GM12865 (cell line): ENCODE measurements at places on chromosomes 5 and 9.

GRCh38 chr9:34446468-34446891, 11.9 kb downstream of the FAM219A start:
- DNase-seq = no peak

DNA sequence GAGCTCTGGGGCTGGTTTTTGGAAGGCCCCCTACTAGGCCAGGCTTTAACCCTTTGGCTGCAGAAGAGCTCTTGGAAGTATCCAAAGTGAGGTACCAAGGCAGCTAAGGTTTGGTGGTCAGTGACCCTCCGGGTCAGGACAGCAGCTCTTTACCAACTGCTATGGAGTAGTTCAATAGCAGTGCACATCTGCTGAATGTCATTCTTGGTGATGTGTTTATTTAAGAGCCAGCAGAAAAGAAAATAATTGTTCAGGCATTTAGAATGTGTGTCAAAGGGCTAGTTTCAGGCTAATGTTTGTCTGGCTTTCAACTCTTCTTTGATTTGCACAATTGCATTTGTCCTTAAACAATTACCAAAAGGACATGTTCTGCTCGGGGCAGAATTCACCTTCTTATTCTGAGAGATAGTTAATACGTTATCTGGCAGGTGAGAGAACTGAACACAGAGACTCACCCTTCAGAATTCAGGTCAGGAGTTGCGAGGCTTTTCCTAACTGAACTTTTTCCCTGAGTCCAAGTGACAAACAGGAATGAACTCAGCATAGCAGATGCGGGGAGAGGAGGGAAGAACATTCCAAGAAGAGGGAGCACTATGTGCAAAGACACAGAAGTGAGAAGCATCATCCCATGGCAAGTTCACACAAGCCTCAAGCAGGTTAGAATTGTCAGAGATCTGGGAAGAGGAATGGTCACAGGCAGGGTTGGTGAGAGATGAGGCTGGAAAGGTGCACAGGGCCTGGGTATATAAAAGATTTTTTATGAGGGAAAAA, 556.7 kb upstream of the TLE4 start:
- no peak for DNase-seq

- DNase-seq = no peak
Observed at GRCh38 chr5:177526791-177527190, 10.0 kb upstream of the DDX41 start.

DNA sequence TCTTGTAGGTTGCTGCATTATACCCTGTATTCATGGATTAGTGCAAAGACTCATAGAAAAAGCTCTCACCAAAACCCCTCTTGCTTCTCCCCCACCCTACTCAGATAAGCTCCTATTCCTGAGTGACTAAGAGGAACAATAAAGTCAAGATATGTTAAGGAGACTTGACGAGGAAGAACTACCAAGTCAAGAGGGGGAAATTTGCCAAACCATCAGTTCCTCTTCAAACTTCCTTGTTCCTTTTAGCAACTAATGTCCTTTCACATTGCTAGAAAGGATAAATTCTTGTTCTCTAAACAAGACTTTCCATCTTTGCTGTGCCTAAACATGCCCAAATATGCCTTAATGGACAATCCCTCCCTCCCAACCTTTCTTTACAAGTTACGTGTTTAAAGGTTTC, 27.0 kb downstream of the CNOT8 start:
- DNase-seq = no peak

DNA sequence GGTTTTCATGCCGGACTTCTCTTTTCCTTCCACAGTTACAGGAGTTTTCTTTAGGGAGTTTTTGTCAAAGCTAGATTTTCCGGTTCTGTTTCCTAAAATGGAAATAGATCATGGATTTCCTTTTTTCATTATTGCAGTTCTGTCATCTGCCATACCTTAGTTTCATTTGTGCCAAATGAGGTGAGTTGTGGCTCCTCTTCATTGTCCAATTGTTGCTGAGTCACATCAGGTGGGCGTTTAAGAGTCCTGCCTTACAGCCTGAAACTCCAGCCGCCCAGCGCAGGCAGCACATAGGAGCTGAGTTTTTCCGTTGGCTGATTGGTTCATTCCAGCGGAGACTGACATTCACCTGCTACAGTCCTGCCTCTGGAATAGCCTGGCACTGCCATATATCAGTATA, 14.1 kb downstream of the SLC25A25 start:
- DNase-seq = no peak

DNA sequence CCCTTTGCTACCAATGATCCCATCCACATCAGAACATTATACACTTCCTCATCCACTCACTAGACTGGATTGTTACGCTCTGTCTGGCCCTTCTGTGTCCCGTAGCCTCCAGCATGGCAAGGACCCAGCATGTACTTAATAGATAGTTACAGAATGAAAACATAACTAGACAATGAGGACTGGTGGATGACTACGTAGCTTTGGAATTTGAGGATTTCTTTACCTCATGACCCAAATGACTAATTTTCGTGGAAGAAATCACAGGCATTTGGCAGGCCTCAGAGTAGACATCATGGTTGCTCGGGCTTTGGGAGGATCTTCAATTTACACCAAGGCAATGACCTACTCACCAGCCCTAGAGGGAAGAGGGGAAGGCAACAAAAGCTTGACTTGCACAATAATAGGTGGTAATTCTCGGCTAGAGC, 299.8 kb downstream of the TLE1 start:
- no peak for DNase-seq

- DNase-seq = no peak
Observed at GRCh38 chr5:80781356-80781755, 126.6 kb upstream of the DHFR start.

DNA sequence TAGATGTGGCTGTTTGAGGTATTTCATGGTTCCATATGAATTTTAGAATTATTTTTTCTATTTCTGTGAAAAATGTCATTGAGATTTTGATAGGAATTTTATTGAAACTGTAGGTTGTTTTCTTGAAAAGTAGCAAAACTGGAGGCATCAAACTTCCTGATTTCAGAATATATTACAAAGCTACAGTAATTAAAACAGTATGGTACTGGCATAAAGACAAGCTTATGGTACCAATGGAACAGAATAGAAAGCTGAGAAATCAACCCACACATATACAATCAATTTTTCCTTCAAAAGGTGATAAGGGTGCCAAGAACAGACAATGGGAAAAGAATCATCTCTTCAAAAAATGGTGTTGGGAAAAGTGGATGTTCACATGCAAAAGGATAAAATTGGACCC, 197.7 kb upstream of the DAP start:
- no peak for DNase-seq

GRCh38 chr5:125370461-125371205, 624.2 kb upstream of the ZNF608 start:
- no peak for DNase-seq

DNA sequence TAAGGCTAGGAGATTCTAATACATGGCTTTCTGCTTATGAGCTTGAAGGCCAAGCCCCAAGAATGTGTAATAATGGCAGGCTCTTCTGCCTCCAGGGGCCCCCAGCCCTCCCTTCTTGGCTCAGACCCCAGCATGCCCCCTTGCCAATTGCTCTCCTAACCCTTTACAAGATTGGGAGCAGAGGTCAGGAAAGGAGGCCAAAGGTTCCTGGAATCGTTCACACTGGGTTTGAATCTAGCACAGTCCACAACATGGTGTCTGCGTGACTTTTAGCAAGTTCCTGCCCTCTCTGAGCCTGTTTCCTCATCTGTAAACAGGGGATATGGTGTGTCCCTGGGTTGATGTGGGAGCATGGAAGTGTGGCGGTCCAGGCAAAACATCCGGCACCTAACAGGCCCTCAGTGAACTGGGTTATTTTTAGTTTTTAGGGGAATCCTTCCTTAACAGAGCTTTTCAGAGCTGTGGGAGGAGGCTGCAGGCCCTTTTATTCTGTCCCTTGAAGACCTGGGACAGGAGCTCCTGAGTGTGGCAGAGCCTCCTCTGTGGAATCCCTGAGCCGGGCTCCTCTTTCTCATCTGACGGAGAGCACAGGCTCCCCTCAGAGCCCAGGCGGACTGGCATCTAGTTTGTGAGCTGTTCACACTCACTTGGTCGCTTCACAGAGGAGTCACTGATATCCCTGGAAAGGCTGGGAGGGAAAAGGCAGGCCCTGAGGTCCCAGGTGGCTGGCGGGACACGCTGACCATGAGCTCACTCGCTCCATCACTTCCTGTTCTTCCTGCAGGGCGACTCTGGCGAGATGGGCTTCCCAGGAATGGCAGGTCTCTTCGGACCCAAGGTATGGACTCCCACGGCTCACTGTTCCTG, 23.4 kb upstream of the ORM1 start:
- DNase-seq = no peak

DNA sequence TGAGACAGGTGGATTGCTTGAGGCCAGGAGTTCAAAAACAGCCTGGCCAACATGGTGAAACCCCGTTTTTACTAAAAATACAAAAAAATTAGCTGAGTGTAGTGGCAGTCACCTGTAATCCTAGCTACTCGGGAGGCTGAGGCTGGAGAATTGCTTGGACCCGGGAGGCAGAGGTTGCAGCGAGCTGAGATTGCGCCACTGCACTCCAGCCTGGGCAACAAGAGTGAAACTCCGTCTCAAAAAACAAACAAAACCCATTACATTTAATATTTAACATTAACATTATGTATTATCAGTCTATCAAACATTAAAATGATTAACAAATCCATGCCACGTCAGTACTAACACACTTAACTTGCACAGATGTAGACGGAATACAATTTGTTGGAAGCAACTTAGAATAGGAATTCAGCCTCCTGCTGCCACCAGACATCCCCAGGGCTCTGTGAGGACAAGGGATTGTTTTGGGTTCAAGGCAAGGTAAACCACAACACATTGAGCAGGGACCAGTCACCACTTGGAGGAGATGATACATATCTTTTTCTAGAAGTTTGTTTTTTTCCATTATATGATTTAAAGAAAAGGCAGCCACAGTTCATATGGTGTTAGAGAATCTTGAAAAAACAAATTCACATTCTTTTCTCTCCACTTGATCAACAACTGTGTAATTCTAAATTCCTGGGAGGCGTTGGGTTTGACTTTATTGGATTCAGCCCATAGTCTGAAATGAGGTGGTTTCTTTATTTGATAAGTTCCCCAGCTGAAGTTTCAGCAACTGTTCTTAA, 104.1 kb upstream of the BASP1 start:
- DNase-seq = no peak

DNA sequence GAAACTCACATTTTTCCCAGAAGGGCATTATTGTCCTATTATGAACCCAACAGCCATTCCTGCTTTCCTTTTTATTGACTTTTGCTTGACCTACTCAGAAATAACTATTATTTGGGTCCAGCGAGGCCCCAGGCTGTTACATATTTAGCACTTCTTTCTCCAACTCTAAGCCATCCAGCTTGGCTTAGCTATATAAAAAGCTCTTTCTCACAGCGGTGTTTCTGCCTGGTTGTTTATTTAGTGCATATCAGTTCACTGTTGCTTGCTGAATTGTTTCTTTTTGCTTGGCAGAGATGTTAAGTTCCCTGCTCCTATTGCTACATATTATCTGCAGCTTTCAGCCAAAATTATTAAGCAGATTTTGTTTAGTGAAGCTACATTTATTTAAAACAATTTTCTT, 1156.8 kb upstream of the SEMA6A start:
- no peak for DNase-seq

DNA sequence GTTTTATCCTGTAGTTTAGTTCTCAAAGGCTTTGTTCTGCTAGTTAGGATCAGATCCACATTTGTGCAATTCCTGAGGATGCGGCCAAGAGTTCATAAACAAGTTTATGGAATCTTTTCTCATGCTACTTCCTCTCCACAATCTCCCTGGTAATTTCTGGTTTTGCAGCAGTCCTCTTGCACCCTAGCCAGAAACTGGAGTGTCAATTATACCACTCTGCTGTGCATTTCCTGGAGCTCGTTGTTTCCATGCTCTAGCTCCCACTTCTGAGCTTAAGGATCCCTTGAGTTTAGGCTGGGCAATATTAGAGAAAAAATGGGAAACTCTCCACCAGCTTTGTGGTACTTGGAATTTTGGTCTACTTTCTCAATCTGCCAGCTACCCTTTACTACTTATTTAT, 474.7 kb downstream of the DIRAS2 start:
- no peak for DNase-seq

DNA sequence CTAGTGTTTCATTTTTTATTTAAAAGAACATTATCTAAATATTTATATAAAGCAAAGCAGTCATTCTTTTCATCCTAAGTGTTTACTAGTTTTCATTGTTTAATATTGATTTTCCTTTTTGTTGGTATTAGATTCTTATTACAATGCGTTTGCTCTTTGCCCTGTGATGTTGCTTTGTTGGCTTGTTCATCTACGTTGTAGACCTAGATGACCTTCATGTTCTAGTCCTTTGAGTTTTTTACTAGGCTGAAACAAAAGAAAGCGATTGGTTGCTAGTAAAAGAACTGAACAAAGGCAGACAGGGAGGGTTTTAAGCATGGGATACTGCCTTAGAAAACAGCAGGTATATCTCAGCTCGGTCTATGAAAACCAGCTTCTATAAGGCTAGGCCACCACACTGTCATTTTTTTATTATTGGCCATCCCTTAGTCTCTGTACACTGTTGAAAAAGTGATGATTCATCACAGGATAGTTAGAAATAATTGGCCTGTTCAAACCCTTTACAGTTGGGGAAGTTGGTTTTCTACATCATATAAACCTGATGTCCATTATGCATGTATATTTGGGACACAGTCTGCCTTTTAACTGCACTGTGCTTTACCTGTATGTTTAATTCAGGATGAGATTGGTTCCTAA, 119.0 kb downstream of the ZCCHC7 start:
- DNase-seq = no peak

DNA sequence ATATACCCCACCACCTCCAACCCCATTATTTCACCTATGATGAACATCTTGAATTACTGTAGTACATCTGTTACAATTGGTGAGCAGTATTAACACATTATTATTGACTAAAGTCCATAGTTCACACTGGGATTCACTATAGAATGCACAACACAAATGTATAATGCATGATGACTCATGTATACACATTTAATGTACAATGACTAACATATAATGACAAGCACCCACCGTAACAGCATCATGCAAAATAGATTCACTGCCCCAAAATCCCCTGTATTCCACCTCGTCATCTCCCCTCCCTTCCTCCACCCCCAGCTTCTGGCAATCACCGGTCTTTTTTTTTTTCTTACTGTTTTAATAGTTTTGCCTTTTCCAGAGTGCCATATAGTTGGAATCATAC, 47.1 kb upstream of the NEK6 start:
- DNase-seq = peak; percentile 77

- no peak for DNase-seq
Observed at GRCh38 chr5:155274484-155274883, 260.9 kb downstream of the KIF4B start.

- no peak for DNase-seq
Observed at GRCh38 chr5:2148312-2149194, 265.8 kb upstream of the IRX4 start.

- DNase-seq = no peak
Observed at GRCh38 chr5:145979270-145980223, 43.2 kb downstream of the SH3RF2 start.

GRCh38 chr9:99509065-99509745, 287.1 kb downstream of the SEC61B start:
- DNase-seq = no peak

DNA sequence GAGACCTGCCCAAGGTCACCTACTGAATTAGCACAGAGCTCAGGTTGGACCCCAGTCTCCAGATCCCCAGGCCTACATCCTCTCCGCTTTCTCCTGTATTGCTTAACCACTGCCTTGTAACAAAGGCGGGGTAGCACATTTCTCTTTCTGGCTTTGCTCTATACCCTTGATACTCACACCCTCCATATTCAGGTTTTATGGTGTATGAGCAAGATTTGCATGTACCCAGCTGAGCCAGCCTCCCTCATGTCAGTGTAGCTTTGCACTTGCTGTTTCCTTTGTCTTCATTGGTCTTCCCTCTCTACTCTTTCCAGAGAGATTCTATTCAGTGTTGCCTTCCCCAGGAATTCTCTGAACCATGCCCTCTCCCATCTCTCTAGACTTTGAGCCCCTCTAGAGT, 19.6 kb upstream of the ZCCHC7 start:
- DNase-seq = no peak

GRCh38 chr5:81167544-81167943, 65.6 kb upstream of the CKMT2 start:
- no peak for DNase-seq
